ENCODE measurements at places on chromosomes 7 and 10.

DNA sequence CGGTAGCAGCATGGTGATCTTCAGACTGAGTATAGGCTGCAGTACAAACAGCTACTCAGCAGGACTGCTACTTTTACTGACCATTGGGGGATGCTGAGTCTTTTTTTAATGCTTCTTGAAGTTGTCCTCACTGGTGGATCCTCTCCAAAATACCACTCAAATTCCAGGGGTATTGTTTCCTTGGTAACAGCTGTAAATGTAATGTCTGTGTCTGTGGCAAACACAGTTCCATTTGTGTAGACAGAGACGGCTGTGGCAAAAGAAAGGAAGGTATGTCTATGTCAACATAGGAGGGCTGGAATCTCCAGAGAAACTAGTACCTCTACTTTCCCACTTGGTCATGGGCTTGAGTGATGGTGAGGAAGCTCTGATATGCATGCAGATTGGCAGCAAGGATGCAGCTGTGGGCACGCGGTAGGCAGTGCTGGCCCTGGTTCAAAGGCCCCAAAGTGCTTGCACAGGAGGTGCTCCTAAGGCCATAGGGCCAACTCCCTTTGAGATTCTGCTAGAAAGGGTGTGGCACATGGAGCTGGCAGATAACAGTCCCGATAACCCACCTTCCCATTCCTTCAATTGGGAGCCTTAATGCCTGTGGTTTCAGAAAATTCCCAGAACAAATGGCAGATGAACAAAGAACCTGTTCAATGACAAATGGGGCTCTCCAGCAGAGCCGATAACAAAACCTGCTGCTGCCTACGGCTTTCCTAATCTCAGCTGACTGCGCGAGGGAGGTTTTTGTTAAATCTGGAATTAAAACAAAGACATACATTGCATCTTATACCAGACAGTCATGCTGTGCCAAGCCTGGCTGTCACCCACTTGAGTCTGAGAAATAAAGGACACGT, 43.0 kb downstream of the PKD1L1 start:
- DNase-seq, result no peak

DNA sequence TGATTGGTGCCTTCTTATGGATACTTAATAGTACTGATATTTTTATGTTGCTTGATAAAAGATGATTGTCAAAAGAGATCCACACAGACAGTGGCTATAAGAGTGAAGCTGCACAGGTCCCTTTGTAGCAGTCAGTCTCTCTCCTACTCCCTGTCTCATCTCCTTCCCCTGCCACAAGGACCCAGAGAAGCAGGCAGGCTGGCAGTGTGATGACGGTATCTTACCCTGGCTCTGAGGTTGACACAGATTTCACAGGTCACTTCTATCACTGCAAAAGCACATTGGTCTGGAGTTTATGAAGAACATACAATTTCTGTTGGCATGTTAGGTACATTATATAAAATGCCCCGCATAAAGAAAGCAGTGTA, 64.4 kb upstream of the AHR start:
- DNase-seq, result peak; percentile 24

GRCh38 chr7:14676896-14677295, 225.7 kb downstream of the DGKB start:
- DNase-seq, result no peak

GRCh38 chr7:146961617-146962016, 845.0 kb downstream of the CNTNAP2 start:
- DNase-seq, result peak; percentile 94

- DNase-seq, result peak; percentile 47
These were observed 260.7 kb downstream of the BMPER start for GRCh38 chr7:34165927-34166550.

DNA sequence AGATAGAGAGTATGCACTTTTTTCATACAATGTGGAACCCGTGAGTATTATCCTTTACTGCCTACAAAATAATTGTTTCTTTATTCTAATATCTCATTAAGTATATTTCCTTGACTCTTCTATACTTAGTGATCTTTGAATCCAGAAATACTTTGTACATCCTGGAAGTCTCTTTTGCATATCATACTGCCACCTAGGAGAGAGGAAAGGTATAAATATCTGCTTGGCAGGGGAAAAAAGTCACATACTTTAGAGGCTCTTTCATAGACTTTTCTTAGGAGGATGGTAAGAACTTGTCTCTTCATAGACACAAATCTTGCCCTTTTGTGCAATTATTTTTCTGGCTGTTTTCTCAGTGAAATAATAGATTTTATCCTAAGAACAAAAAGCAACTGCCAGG, 436.0 kb downstream of the PAXIP1 start:
- DNase-seq, result no peak

- DNase-seq, result no peak
These were observed 491.0 kb downstream of the PTPRN2 start for GRCh38 chr7:158096582-158096981.

DNA sequence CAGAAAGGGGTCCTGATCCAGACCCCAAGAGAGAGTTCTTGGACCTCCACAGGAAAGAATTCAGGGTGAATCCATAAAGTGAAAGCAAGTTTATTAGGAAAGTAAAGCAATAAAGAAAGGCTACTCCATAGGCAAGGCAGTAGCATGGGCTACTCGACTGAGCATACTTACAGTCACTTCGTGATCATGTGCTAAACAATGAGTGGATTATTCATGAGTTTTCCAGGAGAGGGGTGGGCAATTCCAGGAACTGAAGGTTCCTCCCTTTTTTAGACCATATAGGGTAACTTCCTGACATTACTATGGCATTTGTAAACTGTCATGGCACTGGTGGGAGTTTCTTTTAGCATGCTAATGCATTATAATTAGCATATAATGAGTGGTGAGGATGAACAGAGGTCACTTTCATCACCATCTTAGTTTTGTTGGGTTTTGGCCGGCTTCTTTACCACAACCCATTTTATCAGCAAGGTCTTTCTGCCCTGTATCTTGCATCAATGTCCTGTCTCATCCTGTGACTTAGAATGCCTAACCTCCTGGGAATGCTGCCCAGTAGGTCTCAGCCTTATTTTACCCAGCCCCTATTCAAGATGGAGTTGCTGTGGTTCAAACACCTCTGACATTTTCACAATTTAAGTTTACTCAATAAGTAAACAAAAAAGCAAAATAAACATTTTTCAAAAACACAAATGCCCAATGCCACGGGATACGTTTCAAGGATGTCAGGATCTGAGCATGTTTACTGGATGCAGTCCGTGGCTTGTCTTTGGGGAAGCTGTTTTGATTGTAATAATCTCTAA, 37.0 kb downstream of the ALOX5 start:
- DNase-seq, result no peak

DNA sequence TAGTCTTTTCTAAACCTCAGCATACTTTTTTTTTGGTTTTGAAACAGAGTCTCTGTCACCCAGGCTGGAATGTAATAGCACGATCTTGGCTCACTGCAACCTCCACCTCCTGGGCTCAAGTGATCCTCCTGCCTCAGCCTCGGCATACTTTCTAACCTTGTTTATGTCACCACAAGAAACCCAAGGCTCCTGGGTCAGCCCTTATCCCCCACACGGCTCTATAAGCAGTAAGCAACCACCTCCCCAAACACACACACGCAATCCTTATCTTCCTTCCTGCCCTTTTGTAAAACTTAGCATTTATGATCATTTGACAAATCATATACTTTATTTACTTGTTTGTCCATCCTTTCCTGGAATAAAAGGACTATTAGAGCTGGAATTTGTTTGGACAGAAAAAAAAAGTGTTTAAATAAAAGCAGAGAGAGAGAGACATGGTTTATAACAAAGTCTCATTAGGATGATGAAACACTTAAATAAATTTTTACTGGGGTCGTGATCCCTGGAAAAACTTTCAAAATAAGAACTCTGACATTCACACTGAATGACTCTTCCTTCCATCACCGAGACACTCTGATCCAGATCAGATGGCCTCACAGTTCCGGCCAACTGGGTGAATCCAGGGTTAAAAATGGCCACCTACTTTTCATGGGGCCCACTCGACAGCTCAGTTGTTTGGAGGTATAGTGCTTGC, 72.7 kb upstream of the PIK3CG start:
- no peak for DNase-seq

GRCh38 chr7:51633006-51633405, 316.4 kb upstream of the COBL start:
- DNase-seq, result no peak

DNA sequence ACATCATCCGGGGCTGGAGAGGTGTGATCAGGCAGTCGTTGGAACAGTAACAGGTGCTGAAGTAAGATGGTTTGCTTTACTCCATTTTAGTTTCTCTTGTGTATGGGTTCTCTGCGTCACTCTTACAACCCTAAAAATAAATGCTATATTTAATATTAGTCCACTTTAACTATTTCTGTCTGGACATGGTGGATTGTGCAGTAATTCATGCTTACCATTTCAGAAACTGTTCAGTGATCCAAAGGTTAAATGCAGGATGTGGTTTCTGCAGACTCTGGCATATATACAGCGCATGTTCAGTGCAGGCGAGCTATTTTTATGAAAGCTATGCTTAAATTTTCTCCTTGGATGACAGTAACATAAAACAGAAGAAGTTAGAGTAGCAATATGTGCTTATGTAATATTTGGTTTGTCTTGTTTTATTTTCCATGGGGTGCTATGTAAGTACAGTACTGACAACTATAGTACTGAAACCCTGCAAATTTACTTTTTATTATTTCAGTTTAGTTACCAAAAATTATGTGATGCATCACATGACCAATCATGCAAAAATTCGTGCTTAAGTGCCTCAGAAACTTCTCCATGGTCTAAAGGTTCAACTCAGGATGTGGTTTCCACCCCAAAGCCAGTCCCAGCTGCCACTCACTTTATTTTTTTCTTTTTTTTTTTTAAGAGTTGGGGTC, 46.6 kb upstream of the GRID1 start:
- DNase-seq, result peak; percentile 29

- DNase-seq, result no peak
These were observed 429.1 kb upstream of the ZMIZ1 start for GRCh38 chr10:78639629-78640028.

DNA sequence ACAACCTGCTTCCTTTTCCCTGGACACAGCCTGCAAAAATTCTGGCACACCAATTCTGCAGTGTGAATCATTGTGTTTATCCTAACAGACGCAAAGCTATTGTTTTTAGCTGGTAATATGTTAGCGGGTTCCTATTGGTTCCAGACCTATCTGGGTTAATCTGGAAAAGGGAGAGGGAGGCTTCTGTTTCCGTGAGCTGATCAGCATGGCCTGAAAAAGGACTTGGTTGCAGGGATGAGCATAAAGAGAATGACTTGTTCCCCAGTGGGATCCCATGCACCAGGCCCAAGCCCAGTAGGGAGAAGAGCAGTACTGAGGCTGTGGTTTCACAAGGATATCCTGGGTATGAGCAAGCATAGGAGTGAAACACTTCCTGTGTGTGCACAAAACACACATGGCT, 78.4 kb downstream of the PDE1C start:
- peak; percentile 24 for DNase-seq

DNA sequence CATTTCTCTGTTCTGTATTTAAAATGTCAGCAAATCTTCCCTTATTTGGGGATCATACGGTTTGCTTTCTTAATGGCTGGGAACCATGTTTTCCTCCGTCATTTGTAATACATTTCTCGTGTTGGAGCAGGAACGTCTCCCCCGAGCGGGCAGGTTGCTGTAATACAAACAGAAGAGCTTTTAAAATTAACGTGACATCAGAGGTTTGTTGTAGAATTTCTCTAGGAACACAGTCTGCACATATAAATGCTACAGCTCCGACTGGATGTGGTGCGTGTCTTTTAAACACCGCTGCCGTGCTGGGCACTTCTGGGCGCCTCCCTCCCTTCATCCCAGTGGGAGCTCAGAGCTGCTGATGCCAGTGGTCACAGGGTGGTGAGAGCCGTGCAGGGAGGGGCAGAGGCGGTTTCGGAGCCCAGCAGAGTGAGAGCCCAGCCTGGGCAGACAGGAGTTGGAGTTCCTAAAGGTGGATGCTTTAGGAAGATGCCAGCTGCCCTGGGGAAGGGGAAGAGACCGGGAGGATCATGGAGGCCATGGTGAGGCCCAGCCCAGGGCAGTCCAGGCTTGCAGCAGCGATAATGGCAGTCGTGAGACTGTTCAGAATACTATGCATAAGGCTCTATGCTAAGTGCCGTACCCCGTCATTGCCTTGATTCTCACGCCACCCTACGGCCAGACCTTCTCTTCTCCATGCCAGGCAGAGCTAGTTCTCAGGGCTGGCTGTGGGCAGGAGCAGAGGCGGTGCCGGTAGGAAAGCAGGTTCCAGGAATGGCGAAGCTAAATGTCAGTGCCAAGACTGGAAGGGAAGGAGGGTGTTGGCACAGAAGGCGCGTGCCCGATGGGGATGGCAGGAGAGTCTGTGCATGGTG, 96.2 kb downstream of the GLRX3 start:
- DNase-seq, result no peak

- DNase-seq, result no peak
These were observed 83.7 kb downstream of the PRLHR start for GRCh38 chr10:118511711-118512110.

DNA sequence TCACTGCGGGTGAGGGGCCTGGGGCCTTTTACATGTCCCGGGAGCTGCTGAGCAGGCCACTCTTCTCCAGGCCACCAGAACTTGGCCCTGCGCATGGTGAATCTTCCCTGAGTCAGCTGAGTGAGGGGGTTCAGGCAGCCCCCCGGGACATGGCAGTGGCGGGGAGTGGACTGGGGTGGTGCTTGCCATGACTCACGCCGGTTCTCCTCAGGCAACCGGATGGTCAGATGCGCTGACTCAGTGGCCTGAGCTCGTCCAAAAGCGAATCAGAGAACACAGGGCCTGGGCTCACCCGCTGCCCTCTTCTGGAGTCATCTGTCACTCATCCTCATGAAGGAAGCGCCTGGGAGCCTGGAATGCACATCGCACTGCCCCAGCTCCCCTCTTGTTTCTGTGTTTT, 33.5 kb downstream of the HTRA1 start:
- DNase-seq, result peak; percentile 95

DNA sequence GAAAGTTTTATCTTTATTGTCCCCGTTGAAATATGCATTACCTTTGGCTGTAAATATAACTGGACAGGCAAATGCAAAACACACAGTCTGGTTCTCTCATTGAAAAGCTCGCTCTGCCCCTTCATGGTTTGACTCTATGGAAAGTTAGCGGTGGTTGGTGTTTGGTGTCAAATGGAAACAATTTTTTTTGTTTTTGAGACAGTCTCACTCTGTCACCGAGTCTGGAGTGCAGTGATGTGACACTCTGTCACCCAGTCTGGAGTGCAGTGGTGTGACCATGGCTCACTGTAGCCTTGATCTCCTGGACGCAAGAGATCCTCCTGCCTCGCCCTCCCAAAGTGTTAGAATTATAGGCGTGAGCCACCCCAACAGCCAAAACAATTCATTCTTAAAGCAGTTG, 149.7 kb downstream of the LRRC4 start:
- no peak for DNase-seq

DNA sequence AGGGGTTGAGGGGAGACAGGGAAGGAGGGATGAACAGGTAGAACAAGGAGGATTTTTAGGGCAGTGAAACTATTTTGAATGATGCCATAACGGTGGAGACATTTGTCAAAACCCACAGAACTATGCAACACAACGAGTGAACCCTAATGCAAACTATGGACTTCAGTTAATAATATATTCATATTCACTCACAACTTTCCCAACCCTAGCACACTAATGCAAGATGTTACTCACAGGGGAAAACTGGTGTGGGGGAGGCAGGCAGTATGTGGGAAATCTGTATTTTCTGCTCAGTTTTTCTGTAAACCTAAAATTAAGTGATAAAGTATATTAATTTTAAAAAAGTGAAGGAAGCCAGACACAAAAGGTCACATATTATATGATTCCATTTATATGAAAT, 17.3 kb downstream of the GNA12 start:
- no peak for DNase-seq

Data from brain microvascular endothelial cell (primary cell).